ENCODE measurements at places on chromosomes 11 and 22. TPM values are rescaled to one million over a fixed set of nuclear protein-coding genes. Genes with fewer than 3 reads are reported as not detected.

The RHOD gene
- total RNA-seq, result not detected

The CCDC81 gene
- 49.2 TPM for total RNA-seq

The DERL3 gene
- total RNA-seq, result not detected

The OR10A4 gene
- not detected for total RNA-seq

The RHOG gene
- total RNA-seq, result 12.0 TPM

The PICK1 gene
- total RNA-seq, result 23.3 TPM

The A4GALT gene
- 3.5 TPM for total RNA-seq

The F2 gene
- not detected for total RNA-seq

The PATE2 gene
- total RNA-seq, result not detected

The PRODH gene
- 3.2 TPM for total RNA-seq

The HEPN1 gene
- total RNA-seq, result not detected

DNA sequence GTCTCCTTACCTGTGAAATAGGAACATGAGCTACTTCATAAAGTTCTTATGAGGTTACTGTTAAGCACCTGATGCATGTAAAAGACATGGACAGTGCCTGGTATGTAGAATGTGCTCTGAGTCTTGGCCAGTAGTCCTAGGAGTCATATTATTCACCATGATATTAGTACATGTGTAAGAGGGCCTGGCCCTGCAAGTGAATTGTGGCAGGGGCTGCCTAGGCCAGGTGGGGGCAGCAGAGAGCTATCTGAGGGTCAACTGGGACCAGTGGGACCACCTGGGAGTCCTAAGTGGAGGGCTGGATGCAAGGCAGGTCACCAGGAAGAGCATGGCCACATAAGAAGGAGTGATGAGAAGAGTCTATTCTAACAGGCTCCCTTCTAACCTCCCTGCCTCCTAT is 529.5 kb downstream of the SOX6 start:
- DNase-seq, result no peak

DNA sequence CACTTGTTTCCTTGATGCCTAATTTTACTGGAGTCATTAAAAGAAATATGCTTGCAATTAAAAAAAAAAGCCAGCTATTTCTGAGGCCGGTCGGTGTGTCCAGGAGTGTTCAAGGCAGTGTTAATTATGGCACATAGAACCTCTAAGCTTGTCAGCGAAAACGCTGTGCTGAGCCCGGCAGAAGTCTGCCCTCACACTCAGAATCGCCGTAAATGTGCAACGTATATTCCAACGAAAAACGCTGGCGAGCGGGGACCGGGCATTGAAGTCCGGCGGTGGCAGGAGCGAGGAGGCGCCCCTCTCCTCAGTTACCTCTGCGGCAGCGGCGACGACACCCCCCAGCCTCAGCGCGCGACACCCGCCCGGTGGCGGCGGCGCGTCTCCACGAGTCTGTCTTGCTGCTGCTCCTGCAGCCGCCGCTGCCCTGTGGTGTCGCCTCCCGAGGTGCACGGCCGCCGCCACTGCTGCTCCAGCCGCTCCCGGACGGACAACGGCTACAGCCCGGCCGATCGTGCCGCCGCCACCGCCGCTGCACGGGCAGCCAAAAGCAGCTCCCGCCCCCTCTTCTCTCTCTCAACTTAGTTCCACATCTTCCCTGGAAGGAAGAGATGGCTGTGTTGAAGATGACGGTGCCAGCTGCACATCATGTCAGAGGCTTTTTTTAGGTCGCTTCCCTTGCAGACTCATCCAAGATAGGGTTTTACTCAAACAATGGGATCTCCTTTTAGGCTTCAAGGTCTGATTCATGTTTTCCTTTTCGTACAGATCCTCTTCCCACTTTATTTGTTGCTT is 56.0 kb downstream of the JAM3 start:
- peak; percentile 38 for DNase-seq

DNA sequence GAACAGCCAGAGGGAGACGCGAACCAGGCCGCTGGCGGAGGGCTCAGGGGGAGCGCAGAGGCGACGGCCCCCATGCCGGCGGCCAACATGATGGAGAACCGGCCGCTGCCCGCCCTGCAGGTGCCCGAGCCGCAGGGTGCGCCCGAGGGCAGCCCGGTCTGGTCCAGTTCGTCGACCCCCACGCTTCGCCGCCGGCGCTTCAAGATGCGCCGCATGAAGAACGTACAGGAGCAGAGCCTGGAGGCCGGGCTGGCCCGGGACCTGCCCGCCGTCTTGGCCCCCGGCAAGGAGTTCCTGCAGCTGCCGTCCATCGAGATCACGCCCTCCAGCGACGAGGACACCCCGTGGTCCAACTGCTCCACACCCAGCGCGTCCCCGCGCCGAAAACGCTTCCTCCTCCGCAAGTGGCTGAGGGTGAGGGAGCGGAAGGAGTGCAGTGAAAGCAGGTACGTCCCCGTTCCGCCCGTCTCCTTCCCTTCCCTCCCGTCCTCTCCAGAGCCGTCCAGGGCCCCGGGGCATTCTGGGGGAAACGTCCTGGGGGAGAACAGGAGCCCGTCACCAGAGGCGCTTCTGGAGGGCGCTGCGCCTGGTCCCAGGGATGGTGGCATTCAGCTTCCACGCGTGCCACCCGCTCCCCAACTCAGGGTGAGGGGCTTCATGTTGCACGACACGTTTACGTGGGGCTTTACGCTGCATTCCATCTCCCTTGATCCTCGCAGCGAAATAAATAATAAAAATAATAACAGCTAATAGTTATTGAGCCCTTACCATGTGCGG is 840 bp downstream of the GRAMD1B start:
- no peak for DNase-seq

GRCh38 chr11:23696688-23697415 is 800.0 kb upstream of the LUZP2 start:
- no peak for DNase-seq

GRCh38 chr11:13040969-13041561 is 31.9 kb downstream of the RASSF10 start:
- no peak for DNase-seq

DNA sequence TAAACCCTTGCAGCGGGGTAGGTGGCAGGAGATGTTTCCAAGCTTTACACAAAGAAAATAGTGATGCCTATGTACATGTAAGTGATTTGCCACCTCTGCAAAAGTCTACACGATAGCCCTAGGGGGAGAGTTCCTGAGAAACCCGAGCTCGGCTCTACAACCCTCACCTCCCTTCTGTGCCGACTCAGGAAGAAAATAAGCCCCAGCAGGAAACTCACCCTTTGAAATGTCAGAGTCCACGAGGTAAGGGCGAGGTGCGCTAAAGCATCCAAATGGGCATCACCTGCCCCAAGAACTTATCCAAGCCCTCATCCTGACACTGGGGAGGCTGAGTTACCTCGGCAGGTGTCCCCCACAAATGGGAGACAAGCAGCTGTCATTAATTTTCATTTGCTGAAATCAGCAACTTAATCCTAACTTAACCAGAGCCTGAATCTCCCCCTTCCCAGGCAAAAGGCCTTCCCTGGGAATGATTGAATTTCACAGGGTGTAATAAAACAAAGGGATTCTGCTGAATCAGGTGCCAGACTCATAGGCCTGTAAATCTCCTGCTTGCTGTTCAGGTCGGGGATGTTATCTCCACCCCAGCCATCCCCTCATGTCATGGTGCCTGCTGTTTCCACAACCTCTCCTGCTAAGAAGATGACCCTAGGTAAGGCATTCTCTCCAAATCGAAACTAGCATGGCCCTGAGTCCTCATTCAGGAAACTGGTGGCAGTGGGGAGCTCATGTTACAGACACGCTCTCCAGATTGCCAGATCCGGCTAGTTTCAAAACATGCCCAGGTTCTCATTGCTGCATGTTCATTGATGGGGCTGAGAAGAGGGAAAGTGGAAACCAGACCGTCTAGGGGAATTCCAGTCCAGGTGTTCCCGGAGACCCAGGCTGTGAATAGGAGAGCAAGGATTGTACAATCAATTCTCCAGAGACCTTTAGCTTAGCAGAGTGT is 105.3 kb upstream of the KIRREL3 start:
- DNase-seq, result no peak

DNA sequence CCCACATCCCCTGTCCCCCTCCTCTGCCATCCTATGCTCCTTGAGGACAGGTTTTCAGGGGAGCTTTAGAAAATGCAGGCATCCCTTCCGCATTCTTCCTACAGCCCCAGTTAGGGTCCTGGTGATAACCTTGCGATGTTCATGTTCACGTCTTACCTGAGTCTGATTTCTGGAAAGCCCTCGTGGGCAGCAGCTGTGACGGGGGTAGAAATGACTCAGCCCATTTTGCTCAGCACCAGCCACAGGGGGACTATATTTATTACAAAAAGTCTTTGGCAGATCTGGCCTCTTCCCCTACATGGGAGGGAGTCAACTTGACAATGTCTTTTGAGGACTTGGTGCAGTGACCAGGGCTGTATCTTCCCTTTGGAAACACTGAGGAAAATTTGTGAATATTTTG is 12.3 kb downstream of the PKNOX2 start:
- no peak for DNase-seq

DNA sequence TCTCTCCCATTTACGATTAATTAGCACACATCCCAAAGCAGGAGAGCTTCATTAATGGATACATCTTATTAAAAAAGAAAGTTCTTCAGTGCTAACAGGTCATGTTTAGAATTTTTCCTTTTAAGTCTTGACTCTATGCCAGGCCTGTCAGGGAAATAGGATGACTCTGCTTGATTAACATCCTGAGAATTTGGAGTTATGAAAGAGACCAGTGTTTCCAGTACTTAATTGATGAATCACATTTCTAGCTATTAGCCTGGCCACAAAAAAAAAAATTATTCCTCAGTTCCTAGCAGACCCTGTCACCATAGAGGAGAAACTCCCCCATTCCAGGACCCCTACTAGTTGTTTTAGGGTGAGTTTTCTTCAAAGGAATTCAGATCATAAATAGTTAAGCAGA is 23.6 kb upstream of the ME3 start:
- no peak for DNase-seq

DNA sequence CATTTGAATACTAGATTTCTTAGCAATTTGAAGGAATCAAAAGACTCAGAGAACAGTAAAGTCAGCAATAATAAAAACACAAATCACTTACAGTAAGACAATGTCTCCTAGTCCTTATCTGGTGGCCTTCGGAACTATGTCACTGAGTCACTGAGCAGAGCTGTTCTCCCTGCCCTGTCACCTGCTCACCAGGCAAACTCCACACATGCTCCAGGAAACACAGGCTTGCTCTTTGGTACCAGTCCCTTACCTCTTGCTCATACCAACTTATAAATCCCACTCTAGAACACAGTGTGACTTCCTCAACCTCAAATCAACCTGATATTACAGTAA is 81.1 kb upstream of the CHRM4 start:
- DNase-seq, result no peak

DNA sequence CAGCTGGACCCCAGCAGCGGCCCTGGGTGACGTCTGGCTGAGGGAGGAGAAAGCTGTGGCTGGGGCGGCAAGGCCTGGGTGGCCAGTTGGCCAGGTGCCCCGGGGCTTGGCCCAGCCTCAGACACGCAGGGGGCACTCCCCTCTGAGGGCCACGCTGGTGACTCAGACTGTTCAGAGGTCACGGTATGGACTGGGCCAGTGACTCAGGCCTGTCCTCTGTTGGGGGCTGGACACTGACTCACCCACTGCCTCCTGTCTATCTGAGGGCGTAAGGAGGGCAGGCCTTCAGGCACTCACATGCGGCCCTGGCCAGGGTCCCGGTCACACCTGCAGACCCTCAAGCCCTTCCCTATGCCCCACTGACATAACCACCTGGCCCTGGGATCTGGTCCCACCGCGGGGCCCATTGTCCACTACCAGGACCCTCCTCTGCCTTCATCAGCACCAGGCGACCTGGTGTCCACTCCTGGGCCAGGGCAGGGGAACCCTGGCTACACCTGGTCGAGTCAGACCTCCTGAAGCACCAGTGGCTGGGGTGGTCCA is 3.7 kb upstream of the MUC5AC start:
- no peak for DNase-seq

- DNase-seq, result peak; percentile 48
Observed at GRCh38 chr11:111531687-111532364, 8.7 kb upstream of the LAYN start.

- DNase-seq, result no peak
Observed at GRCh38 chr11:42237701-42238235, 778.3 kb upstream of the LRRC4C start.

DNA sequence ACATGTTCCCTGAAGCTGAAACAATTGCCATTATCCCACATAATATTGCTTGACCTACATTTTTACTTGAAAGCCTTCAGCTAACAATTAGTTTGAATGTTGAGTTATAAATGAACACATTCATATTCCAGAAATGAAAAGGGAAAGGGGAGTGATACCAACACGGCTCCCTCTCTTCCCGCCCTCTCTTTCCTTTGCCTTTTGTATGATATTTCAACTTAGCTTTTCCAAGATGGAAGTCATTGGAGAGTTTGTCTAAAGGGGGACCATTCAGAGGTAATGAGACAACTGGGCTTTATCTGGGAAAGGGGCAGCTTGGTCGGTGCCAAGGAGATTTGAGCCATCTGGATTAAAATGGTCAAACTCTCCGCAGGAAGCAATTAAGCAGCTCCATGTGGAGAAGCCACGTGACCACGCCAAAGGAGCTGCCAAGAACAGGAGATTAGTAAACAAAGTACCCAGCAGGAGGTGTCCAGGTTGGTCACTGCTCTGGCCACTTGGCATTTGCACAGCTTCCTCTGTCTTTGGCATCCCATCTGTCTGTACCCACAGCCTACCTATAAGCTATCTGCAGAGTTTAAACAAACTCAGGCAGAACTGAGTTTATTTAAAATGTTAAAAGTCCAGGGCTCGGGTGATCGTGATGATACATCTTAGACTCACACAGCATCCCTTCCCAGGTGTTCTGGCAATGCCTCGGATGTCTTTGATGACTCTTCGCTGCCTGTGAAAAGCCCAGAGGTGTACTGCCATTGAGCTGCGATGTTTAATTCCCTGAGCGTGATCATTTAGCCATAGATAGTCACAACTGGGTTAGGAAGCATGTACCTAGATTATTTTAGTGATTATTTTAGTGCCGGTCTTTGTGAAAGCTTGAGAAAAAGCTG is 735.9 kb downstream of the NTM start:
- DNase-seq, result peak; percentile 99

- DNase-seq, result no peak
Observed at GRCh38 chr11:94526645-94527438, 14.6 kb downstream of the C11orf97 start.

DNA sequence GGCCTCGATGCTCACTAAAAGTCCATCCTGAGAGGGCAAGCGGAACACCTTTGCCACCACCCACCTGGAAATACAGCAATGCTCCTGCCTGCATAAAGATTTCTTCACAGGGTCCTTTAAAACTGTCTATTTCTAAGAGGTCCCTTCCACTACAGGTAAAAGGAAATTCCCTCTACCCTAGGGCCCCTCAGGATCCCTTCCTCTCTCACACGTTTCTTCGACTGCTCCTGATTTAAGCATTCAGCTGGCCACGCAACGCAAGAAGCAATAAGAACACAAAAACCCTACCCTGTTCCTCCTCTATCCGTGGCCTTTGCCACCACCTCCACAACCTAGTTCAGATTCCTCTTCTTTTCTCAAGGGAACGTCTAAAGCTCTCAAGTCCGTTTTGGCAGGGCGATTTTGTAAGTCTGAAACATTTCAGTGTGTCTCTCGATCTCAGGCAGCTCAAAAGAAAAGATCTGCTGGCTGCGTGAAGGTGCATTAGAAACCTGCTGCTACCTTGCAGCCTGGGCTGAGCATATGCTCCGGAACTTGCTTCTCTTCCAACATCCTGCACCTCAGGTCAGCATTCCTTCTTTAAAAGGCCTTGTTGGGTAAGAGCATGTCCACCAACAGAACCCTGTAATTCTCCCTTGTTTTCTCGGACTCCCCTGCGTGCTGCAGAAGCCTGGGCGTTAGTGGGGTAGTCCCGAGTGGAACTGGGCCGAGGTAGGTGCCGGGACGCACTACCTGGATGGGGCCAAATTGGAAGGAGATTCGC is 1.6 kb downstream of the LGR4 start:
- peak; percentile 83 for DNase-seq
